Thyroid gland (tissue), 4 donors: ENCODE measurements at places on chromosomes 5 and 9. TPM values are rescaled to one million over a fixed set of nuclear protein-coding genes. Genes with fewer than 3 reads are reported as not detected.

The GCNT1 gene
- 340 TPM for total RNA-seq

The RORB gene
- 1.7 TPM for total RNA-seq

The PFN3 gene
- total RNA-seq: not detected

The RANBP3L gene
- total RNA-seq: 6.5 TPM

The GPR150 gene
- not detected for total RNA-seq

The TMEM171 gene
- total RNA-seq: 66.7 TPM

The SPINK6 gene
- total RNA-seq: not detected

The LCN1 gene
- not detected for total RNA-seq

The HTR1A gene
- 1.1 TPM for total RNA-seq
